Activated CD4-positive, alpha-beta memory T cell treated with anti-CD3 and anti-CD28 coated beads for 36 hours (primary cell): ENCODE measurements at places on chromosomes 16 and 17. TPM values are rescaled to one million over a fixed set of nuclear protein-coding genes. Genes with fewer than 3 reads are reported as not detected.

DNA sequence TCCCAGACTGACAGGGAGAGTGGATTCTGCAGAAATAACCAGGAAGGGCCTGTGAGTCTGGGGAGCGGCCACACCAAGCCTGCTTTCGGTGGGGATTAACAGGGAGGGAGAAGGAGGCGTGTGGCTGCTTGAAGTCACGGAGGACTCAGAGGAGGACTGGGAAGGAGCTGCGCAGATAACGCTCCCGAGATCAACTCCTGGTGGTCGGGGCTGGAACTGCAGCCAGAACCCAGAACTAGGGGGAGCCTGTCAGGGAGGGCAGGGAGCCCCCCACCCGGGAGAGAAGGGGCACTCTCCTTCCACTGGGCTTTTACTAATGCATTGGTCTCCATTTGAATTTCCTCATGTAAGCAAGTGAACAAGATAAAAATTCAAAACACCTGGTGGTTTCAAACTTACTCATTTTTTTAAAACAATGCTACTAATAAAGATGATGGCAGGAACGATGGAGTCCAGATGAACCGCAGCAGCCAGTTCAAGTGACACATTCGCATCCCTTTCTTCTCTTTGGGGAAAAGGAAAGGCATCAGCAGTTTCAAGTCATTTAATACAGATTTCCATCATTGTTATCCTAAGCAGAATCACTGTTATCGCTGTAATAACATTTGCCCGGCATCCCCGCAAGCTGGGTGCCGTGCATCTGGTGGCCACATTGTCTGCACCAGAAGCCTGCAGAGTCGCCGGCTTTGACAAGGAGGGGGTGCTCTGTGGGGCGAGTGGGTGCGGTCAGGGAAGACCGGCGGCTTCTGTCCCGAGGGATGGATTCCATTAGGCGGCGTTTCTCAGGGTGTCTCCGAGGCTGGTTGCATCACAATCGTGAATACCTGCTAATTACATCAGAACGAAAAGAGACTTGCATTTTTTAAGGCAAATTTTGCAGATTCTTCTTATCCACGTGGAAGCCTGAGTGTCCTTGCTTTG is 183.0 kb downstream of the FOXL1 start:
- no peak overlapping the region for H3K4me3 ChIP-seq
- no peaks in the 10 kb centered on the region for H3K36me3 ChIP-seq
- H3K4me1 ChIP-seq, result no peaks in the 10 kb centered on the region
- peak; percentile 50 for DNase-seq
- H3K27ac ChIP-seq, result no peak overlapping the region

- peaks cover 27% of the 10 kb centered on the region for H3K36me3 ChIP-seq
- H3K27me3 ChIP-seq, result no peaks in the 10 kb centered on the region
Measured at GRCh38 chr17:37543637-37544052, 54.0 kb downstream of the DUSP14 start.

- H3K4me1 ChIP-seq, result no peaks in the 10 kb centered on the region
- H3K4me3 ChIP-seq, result no peak overlapping the region
- no peaks in the 10 kb centered on the region for H3K36me3 ChIP-seq
- H3K27me3 ChIP-seq, result peaks cover 3% of the 10 kb centered on the region
Measured at GRCh38 chr17:68580236-68580770, 20.9 kb downstream of the FAM20A start.

- no peak overlapping the region for H3K4me3 ChIP-seq
- H3K27me3 ChIP-seq, result no peaks in the 10 kb centered on the region
- H3K4me1 ChIP-seq, result peaks cover 9% of the 10 kb centered on the region
- no peak for DNase-seq
- H3K27ac ChIP-seq, result no peak overlapping the region
Measured at GRCh38 chr17:61755668-61756067, 107.7 kb downstream of the BRIP1 start.

- no peak for DNase-seq
- H3K4me3 ChIP-seq, result no peak overlapping the region
- peaks cover 3% of the 10 kb centered on the region for H3K27me3 ChIP-seq
- H3K4me1 ChIP-seq, result peaks cover 11% of the 10 kb centered on the region
- no peak overlapping the region for H3K27ac ChIP-seq
- peaks cover 3% of the 10 kb centered on the region for H3K36me3 ChIP-seq
Measured at GRCh38 chr17:3039736-3040135, 23.7 kb downstream of the OR1D5 start.

DNA sequence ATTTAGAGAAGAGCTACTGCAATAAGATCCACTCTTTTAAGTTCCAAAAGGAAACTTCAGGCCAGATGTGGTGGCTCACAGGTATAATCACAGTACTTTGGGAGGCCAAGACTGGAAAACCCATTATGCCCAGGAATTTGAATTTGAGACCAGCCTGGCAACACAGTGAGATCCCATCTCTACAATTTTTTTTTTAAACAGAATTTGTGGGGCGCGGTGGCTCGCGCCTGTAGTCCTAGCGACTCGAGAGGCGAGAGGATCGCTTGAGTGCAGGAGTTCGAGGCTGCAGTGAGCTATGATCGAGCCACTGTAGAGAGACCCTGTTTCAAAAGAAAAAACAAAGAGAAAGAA is 793 bp downstream of the COG7 start:
- H3K36me3 ChIP-seq, result peaks cover 2% of the 10 kb centered on the region
- no peaks in the 10 kb centered on the region for H3K27me3 ChIP-seq
- no peak for DNase-seq
- peaks cover 25% of the 10 kb centered on the region for H3K4me1 ChIP-seq
- H3K27ac ChIP-seq, result peak overlapping the region; percentile 52

- no peak overlapping the region for H3K27ac ChIP-seq
- DNase-seq, result no peak
- H3K36me3 ChIP-seq, result peaks cover 24% of the 10 kb centered on the region
- H3K4me3 ChIP-seq, result no peak overlapping the region
Measured at GRCh38 chr16:947255-947921, 23.4 kb downstream of the LMF1 start.

DNA sequence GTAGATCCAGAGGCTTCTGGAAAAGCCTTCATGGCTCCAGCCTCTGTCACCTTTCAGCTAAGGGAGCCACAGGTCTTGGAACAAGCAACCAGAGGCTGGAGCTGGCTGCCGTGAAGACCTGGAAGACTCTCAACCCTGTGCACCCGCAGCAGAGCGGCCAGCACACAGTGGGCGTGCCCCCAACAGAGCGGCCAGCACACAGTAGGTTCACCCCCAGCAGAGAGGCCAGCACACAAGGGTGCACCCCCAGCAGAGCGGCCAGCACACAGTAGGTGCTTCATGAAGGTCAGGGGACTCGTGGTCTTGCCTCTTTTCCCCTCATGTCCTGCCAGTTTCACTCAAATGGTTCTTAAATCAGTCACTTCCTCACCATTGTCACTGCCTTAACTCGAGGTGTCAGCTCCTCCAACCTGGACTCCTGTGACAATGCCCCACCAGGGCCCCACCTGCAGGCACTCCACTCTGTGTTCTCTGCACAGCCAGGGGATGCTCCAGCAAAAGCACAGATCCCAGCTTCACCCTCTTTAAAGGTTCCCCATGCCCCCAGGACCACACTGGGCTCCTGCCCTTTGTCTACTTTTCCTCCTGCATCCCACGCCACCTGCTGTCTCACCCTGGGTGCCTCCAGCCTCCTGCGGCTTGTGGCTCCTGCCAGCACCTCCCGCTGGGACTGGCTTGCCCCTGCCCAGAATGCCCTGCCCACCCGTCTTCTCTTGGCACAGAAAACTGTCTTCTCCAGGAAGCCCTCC is 42.4 kb upstream of the DOC2B start:
- H3K27me3 ChIP-seq, result no peaks in the 10 kb centered on the region
- no peak overlapping the region for H3K4me3 ChIP-seq
- no peaks in the 10 kb centered on the region for H3K36me3 ChIP-seq
- no peaks in the 10 kb centered on the region for H3K4me1 ChIP-seq
- no peak overlapping the region for H3K27ac ChIP-seq
- DNase-seq, result no peak

DNA sequence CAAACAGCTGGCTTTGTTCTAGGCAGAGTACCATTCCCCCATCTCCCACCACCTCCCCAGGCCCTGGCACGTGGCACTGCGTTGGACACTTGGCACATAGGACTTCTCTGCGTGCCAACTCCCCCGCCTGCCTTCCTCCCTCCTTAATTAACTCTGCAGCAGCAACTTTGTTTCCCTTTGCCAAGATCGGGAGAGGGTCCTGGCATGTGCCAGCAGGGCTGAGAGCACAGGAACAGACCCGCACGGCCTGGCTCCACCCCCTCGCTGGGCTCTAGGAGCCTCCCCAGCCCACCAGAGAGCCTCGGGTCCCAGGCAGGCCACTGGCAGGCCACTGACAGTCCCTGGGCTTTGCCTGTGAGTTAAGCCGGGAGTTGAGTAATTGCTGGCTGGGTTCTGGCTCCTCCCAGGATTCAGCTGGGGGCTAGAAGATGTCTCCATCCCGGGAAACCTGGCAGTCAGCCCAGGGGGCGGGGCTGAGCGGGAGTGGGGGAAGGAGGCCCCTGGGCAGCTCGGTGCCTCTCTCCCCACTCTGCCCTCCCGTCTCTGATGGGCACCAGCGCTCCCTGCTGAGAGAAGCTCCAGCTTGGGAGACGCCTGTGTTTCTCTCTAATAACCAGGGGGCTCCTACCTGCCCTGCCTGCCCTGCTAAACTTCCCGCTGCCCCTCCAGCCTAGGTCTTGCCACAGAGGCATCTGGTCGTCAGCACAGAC is 224.0 kb upstream of the TNRC6C start:
- DNase-seq, result no peak
- no peak overlapping the region for H3K27ac ChIP-seq
- peaks cover 16% of the 10 kb centered on the region for H3K27me3 ChIP-seq
- H3K36me3 ChIP-seq, result peaks cover 3% of the 10 kb centered on the region
- H3K4me1 ChIP-seq, result no peaks in the 10 kb centered on the region

- H3K4me3 ChIP-seq, result no peak overlapping the region
- no peaks in the 10 kb centered on the region for H3K36me3 ChIP-seq
- DNase-seq, result no peak
- H3K27me3 ChIP-seq, result peaks cover 8% of the 10 kb centered on the region
Measured at GRCh38 chr16:79848719-79849118, 248.2 kb upstream of the MAF start.

GRCh38 chr16:55555436-55555835 is 11.0 kb upstream of the CAPNS2 start:
- no peaks in the 10 kb centered on the region for H3K36me3 ChIP-seq
- DNase-seq, result no peak
- no peaks in the 10 kb centered on the region for H3K4me1 ChIP-seq
- H3K4me3 ChIP-seq, result no peak overlapping the region
- no peak overlapping the region for H3K27ac ChIP-seq

DNA sequence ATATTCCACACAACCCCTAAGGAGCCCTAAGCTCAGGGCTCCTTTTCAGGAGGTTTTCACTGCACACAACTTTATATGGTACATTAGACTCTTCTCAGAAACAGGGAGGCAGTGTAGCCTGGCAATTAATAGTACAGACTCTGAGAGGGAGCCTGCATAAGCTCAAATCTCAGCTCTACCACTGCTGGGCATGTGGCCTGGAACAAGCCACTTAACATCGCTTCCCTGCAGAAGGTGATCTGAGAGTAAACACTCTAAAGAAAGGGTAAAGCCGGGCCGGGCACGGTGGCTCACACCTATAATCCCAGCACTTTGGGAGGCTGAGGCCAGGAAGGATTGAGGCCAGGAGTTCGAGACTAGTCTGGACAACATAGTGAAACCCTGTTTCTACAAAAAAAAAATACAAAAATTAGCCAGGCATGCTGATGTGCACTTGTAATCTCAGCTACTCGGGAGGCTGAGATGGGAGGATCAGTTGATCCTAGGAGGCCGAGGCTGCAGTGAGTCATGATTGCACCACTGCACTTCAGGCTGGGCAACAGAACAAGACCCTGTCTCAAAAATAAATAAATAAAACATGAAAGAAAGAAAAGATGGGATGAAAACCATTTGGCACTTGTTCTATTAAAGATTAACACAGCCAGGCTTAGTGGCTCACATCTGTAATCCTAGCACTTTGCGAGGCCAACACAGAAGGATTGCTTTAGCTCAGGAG is 70.7 kb upstream of the DNAJA2 start:
- no peak overlapping the region for H3K4me3 ChIP-seq
- DNase-seq, result no peak
- H3K36me3 ChIP-seq, result no peaks in the 10 kb centered on the region
- H3K4me1 ChIP-seq, result peaks cover 11% of the 10 kb centered on the region

DNA sequence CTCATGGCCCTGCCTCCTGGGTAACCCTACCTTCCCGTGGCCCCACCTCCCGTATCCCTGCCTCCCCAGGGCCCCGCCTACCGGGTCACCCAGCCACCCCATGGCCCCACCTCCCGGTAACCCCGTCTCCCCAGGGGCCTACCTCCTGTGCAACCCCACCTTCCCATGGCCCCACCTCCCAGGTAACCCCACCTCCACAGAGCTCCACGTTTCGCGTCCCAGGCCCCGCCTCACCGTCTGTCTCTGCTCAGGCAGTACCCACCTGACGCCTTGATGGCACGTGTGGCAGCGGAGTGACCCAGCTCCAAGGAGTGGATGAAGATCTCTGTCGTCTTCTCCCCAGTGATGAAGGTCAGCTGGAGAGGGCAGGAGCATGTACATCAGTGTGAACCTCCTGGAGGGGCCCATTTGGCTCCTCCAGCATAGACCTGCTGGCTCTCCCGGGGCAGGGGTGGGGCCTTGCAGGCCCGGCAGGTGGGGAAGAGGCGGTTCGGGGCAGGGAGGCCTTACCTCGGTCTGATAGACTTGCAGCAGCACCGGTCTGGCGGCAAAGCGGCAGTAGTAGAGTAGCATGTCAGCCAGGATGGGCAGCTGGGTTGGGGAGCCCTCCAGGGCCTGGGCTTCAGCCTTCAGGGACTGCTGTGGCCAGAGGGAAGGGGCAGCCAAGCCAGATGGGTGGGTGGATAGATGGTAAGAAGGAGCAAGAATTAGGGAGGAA is 18.7 kb upstream of the PIK3R6 start:
- no peak overlapping the region for H3K4me3 ChIP-seq
- H3K27ac ChIP-seq, result peak overlapping the region; percentile 23
- H3K4me1 ChIP-seq, result no peaks in the 10 kb centered on the region
- H3K27me3 ChIP-seq, result no peaks in the 10 kb centered on the region
- H3K36me3 ChIP-seq, result peaks cover 31% of the 10 kb centered on the region

DNA sequence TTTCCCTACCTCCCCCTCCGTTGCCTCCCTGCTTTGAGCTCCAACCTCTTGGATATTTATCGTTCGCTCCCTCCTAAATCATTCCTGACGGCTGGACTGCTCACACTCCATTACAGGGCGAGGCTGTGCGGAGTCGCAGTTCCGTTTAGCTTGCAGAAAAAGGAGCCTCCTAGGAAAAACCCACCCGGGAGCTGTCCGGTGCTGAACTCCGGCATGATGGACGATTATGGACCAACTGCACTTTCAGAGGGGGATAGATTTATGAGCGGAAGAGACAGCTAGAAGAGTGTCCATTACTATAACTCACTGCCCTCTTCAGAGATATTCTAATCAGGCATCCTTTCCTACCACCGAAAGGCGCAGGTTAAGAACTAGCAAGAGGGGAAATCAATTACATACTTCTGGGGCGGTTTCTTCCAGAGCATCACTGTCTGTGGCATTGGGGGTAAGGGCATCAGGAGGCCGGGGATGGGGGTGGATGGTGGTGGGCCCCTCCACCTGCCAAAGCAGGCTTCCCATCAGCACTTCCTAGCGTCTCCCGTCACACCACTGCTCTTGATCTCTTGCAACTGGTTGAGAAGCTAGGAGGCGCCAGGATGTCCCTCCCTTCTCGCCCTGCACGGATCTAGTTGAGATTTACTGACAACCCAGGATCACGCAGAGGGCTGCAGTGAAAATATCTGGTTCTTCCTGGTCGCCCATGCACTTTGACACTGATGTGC is 251.2 kb downstream of the ENGASE start:
- no peaks in the 10 kb centered on the region for H3K36me3 ChIP-seq
- no peak overlapping the region for H3K4me3 ChIP-seq
- no peak overlapping the region for H3K27ac ChIP-seq
- DNase-seq, result no peak
- no peaks in the 10 kb centered on the region for H3K4me1 ChIP-seq

ATP2A3 gene
- 108 TPM for total RNA-seq

ABCA10 gene
- total RNA-seq, result 0.38 TPM

CA7 gene
- total RNA-seq, result not detected
